Fibroblast of the aortic adventitia (primary cell): ENCODE measurements at places on chromosomes 7 and 10.

- DNase-seq: peak; percentile 28
These were observed 253.6 kb downstream of the ELFN1 start for GRCh38 chr7:1923409-1924257.

DNA sequence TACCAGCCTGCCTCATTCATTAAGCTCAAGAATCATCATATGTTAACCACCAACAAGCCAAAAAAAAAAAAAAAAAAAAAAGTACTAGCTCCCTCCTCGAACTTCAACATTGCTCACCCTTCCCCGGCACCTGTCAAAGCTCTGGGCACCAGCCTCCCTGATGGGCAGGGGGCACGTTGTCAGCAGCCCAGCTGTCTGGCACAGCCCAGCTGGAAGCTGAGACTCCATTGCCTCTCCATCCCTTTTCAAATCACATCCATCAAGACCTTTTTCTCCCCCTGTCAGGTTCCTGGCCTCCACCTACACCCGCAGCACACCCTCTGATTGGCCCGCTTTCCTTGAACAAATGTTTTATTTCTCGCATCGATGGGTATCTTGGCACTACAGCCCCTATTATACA lies 913.3 kb upstream of the AUTS2 start:
- no peak for DNase-seq

DNA sequence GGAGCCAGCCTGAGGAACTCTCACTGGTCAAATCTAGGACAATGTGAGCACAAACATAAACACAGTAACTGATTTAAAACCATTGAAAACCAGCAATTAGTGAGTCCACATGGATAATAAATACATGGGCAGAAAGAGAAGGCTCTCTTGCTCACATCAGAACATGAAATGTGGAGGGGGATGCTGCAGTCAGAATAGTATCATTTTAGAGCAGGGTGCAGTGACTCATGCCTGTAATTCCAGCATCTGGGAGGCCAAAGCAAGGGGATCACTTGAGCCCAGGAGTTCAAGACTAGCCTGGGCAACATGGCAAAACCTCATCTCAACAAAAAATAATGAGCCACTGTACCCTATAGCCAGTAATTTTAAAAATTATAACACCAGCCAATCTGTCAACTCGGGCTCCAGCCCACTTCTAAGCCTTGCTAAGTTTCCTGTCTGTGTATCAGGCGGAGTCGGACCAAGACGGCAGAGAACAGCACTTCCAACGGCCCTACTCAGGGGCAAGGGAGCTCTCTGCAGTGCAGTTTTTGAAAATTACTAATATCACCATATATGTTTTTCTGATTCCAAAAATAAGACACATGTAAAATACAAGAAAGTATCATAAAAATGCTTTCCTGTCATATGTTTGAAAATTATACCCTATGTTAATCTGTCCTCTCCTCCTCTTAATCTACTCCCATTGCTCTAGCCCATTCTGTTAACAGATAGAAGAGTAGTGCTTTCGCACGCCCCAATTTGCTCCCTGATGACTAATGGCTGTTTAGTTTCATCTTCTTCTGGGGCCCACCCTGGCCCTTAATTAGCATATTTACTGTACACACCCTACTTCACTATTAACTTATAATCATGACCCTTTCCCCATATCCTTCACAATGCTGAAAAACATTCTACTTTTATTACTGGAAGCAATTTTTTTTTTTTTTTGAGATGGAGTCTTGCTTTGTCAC lies 17.1 kb downstream of the URGCP start:
- no peak for DNase-seq

GRCh38 chr7:95922191-95922590 lies 149.8 kb downstream of the DYNC1I1 start:
- DNase-seq: peak; percentile 22

- DNase-seq: no peak
These were observed 108.0 kb downstream of the MAD1L1 start for GRCh38 chr7:2124604-2125345.

- no peak for DNase-seq
These were observed 592.7 kb upstream of the GALNT17 start for GRCh38 chr7:70539205-70539604.

DNA sequence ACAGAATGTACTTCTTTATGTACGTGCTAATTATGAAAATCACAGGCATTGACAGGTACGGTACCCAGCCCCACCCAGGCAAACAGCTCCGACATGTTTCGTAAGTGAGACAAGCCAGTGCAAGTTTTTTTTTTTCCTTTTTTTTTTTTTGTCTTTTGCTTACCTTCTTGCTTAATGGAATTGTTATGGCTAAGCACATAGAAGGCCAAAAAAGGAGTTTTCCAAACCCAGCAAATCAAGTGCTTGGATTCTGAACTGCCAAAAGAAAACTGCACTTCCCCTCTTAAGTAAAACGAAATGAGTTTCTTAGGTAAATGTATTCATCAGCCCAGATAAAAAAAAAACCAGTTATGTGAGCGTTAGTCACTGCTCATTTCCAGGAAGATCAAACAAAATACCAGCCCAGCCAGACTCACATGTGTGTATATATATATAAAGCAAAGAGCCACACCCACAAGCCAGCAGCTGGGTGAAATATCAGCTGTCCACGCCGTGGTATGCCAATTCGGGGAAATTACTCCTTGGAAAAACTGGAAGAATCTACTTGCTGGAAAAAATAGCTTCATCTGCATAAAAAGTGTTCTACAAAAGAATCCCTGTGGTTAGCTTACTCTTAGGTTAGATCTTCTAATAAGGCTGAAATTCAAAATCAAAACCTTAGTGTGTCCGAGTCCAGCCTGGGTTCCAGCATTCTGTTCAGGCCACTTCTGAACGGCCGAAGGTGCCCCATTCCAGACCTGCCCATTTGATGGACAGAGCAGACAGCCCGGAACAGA lies 8.0 kb downstream of the KLF6 start:
- DNase-seq: peak; percentile 98

DNA sequence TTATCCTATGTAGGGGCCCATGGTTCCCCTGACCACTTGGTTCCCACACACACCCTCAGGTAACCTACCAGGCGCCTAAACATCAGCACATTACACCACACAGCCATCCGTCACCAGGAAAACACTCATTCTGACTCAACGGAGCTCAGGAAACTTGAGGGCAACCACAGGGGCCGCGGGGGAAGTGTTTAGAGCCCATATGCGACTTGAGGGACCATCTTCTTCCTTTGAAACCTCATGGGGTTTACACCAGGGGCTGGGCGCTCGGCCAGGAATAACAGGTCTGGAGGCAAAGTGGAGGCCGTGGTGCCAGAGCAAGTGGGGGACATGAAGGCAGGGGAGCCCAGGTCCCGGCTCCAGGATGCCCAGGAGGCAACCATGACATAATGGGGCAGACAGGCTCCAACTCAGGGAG lies 1.5 kb downstream of the STX1A start:
- peak; percentile 67 for DNase-seq

DNA sequence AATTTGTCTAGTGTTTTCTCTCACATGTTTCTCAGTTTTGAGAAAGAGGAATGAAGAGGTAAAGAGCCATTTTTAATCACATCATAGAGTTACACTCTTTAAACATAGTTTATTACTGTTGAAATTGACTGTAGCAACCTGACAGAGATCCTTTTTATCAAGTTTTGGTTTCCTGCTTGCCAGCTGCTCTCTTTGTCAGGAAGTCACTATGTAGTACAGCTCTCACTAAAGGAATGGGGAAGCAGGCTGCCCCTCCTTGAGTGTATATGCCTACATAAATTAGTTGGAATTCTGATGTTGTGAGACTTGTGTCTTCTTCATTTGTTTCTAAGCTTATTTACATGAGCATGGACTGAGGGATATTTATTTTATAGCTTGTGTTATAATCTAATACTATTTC lies 1274.0 kb upstream of the CELF2 start:
- no peak for DNase-seq

- peak; percentile 45 for DNase-seq
These were observed 189.2 kb downstream of the CSTF2T start for GRCh38 chr10:51510231-51510630.

- DNase-seq: no peak
These were observed 382.2 kb upstream of the NRP1 start for GRCh38 chr10:33716501-33717267.

DNA sequence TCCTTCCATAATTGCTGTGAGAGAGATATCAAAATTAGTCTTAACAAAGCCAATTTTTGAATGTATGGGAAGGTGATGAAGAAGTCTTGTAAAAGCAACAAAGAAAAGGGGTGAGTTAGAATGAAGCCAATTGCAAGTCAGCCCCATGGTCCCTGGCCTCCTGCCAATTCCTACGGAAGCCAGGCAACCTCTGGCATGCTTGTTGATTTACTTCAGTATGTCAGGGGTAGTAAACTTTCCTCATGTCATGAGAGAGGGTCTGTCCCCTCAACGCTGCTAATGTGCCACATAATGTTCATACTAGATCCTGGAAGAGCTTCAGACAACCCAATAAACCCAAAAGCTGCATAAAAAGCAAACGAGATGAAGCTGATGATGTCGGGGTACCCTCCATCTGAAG lies 159.1 kb upstream of the YAE1 start:
- DNase-seq: no peak
